NCI-H1694 (cell line): ENCODE measurements at places on chromosomes 3 and 15.

- DNase-seq = no peak
Measured at GRCh38 chr3:39015418-39015817, 36.3 kb downstream of the SCN11A start.

- DNase-seq = no peak
Measured at GRCh38 chr3:46954178-46954577, 22.4 kb downstream of the CCDC12 start.

DNA sequence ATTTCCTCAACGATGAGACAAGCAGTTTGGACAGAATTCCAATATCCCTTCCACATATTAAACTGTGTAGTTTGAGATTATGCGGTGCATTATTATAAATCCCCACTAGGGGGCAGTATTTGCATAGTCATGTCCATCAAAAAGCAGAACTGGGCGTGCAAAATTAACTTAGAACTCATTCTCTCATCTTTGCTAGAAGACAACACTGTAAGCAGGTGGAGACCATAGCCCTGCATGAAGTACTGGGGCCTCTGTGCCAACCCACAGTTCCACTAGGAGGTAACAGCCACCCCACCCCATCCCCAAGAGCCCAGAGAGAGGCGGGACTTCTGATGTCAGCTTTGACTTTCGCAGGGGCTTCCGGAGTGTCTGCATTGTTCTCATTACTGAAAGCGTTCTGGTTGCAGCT, 106.6 kb upstream of the TMC3 start:
- peak; percentile 89 for DNase-seq

DNA sequence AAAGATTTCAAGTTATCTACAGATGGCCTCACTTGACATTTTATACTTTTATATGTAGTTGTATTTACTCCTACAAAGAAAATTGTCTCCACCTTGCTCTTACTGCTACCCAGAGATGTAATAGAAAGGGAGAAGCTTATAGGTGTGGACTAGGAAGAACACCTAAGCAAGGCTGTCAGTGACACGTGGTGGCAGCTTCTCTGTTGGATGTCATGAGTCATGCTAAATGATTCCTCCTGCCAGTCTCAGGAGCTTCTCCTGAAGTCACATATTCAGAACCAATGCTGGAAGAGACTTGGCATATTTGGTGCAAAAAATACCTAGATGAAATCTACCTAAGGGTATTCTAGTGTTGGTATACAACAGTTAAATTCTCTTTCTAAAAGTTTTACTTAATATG, 184.7 kb downstream of the LRRC3B start:
- no peak for DNase-seq

- no peak for DNase-seq
Measured at GRCh38 chr15:71259866-71260265, 144.6 kb downstream of the THSD4 start.

GRCh38 chr15:52652286-52652685, 26.9 kb downstream of the ATOSA start:
- DNase-seq = no peak

- DNase-seq = no peak
Measured at GRCh38 chr15:25900901-25901300, 37.8 kb upstream of the ATP10A start.

DNA sequence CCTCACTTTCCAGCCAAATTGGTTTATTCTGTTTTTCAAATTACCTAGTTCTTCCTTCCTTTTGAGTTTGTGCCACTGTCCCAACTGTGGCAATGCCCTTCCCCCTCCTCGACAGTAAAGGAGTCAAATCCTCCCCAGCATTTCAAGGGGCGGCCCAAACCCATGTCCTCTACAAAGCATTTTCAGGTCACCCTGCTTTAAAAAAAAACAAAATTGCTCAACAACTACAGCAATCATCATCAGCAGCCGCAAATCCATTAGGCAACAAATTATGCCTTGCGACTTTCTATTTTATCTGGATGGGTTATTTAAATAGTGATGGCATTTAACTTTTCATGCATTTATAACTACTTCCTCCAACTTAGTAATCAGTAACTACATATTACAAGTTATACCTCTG, 32.7 kb downstream of the PLD1 start:
- DNase-seq = no peak

- DNase-seq = no peak
Measured at GRCh38 chr3:51477360-51477711, 22.5 kb downstream of the DCAF1 start.

DNA sequence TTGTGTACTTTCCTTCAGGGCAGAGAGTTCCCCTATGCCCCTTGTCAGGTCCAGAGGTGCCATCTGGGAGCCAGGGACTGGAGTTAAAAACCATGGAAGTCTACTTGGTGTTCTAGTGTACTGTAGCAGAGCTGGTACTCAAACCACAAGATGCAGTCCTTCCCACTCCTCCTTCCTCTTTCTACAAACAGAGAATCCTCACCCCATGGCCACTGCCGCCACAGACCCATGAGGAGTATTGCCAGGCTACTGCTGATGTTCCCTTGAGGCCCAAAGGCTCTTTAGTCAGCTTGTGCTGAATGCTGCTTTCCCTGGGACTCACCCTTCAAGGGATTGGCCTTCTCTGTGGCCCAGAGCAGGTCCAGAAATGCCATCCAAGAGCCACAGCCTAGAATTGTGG, 229.2 kb upstream of the ZPLD1 start:
- no peak for DNase-seq
